ENCODE measurements at places on chromosomes 1 and 21.

- DNase-seq = no peak
Observed at GRCh38 chr1:168811176-168811575, 82.2 kb upstream of the DPT start.

DNA sequence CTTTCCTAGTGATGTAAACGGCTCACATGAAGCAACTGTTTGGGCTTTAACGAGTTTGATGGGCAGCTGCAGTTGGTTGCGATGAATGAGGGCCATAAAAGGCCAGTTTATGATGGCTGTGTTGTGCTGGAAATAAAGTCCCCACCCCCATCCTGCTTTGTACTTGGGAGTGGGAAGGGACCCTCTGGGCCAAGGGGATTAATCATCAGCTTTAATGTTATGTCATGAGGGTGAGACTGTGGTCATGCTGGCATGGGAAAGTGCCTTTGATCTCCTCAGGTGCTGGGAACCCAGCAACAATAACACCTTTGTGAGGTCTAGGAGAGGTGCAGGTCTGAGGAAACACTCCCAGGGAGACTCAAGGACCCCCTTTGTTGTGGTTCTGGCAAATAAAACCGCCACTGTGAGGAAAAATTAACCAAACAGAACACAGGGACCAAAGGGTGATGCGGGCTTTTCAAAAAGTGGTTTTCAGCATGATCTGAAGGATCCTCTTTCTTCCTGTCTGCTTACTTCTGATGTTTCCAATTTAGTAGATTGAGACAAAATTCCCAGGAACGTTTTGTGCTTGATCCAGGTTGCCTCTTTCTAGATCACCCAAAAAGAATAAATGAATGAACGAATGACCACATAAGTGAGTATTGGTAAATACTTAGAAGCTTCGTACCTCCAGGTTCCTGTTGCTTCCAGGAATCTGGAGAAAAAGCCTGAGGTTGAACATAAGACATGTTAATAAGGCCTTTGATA, 257.8 kb upstream of the HOOK1 start:
- no peak for DNase-seq

GRCh38 chr1:33637846-33638440, 165.5 kb downstream of the ZSCAN20 start:
- peak; percentile 59 for DNase-seq

DNA sequence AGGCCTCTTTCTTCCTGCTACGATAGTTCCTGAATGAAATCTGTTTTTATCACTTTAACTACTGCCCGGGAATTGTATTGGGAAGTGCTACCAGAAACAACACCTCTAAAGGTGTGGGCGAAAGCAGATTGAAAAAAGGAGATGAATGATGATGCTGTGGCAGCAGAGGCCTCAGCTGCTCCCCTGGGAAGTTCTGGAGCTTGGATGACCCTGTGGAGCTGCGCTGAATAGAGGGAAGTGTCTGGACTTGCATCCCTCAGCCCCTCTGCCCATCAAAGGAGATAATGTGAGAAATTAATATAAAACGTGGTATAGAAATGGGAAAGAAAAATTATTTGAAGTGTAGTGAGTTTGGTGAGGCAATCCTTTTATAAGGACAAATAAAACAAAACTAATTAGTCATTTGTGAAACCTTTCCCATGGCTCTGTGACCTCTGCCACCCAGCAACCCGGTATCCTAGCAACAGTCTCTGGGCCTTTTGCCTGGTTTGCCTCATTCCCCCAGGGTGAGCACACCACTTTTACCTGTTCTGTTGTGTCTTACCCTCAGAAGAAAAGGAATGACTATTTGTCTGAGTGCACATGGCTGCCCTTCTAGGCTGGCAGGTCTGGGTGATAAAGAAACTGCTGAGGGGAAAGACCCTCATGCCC, 21.3 kb downstream of the OVAAL start:
- DNase-seq = no peak

- DNase-seq = no peak
Observed at GRCh38 chr1:22959545-22960360, 12.9 kb downstream of the LACTBL1 start.

DNA sequence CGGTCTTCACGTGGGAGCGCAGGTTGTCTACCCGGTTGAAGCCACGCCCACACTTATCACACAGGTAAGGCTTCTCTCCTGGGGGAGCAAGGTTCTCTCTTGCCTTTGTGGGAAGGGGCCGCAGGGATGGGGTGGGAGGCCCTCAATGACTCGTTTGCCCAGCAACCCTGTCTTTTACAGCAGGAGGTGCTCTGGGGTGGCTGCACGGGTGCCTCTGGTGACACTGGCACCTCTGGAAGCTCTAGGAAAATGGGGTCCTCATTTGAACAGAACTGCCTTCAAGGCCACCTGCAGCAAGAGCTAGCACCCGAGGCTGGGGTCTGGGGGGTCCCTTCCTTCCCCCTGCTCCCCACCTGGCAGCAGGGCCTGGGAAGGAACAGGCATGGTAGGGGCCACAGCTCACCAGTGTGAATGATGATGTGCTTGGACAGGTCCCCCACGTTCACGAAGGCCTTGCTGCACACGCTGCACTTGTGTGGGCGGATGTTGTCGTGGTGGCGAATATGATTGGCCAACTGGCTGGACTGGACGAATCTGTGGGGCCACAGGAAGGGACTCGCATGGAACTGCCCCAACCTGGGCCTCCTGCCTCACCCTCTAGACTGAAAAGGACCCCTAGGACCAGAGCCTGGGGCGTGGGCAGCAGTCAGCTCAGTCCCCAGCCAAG, 33.1 kb downstream of the ZBTB17 start:
- DNase-seq = no peak

DNA sequence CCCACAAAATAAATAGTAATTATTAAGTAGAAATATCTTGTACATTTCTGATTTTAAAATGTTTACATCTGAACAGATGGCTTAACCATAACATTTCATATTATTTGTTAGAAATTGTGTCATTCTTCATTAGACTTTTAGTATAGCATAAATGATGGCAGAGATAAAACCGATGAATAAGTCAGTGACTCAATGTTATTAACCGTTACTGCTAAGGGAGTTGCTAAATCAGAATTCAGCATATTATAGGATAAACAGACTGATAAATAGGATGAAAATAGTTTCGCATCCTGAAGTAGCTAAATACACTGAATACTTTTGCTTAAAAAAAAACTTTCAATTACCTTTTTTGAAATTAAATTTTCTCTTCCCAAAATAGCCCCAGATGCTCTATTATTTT, 610.6 kb upstream of the ZP4 start:
- no peak for DNase-seq

DNA sequence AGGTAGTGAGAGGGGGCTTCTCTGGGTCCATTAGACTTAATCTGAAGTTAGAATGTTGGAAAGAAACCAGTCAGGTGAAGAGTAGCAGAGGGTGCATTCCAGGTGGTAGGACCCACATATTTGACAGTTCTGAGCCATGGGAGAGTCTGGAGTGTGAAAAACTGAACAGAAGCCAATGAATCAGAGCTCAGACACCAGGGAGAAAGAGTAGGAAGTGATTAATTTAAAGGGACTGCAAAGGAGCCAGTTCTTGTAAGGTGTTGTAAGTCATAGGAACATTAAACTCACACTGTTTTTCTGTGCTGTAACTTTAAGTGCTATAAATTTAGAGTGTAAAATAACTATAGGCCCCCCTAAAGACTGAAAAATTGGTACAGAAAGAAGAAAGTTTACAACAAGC, 5.9 kb upstream of the DHX9 start:
- peak; percentile 18 for DNase-seq
